ENCODE measurements at places on chromosomes 4 and X. TPM values are rescaled to one million over a fixed set of nuclear protein-coding genes. Genes with fewer than 3 reads are reported as not detected.

Gene RBM47
- total RNA-seq = 1.5 TPM

Gene HSFX3
- not detected for total RNA-seq

Gene ADGRL3
- total RNA-seq = not detected

Gene SETD7
- total RNA-seq = 50.8 TPM

Gene SLC10A6
- total RNA-seq = not detected

Gene RTL5
- total RNA-seq = 1.1 TPM

Gene LRP2BP
- 3.5 TPM for total RNA-seq

Gene TGIF2LX
- not detected for total RNA-seq

Gene BEND4
- 0.30 TPM for total RNA-seq

Gene CENPC
- total RNA-seq = 90.8 TPM

Gene MBNL3
- 14.0 TPM for total RNA-seq

Gene FGA
- not detected for total RNA-seq

Gene CACNA1F
- 0.69 TPM for total RNA-seq

Gene TEX11
- total RNA-seq = not detected

Gene SPANXN3
- not detected for total RNA-seq

Gene PPP1R2C
- total RNA-seq = 32.2 TPM

- DNase-seq = no peak
Measured at GRCh38 chr4:176611381-176611780, 181.3 kb downstream of the VEGFC start.

GRCh38 chr4:38993683-38994082, 38.5 kb downstream of the TMEM156 start:
- no peak for DNase-seq

- no peak for DNase-seq
Measured at GRCh38 chr4:151583157-151583914, 174.4 kb downstream of the FHIP1A start.

GRCh38 chr4:38985410-38986100, 46.7 kb downstream of the TMEM156 start:
- DNase-seq = no peak

DNA sequence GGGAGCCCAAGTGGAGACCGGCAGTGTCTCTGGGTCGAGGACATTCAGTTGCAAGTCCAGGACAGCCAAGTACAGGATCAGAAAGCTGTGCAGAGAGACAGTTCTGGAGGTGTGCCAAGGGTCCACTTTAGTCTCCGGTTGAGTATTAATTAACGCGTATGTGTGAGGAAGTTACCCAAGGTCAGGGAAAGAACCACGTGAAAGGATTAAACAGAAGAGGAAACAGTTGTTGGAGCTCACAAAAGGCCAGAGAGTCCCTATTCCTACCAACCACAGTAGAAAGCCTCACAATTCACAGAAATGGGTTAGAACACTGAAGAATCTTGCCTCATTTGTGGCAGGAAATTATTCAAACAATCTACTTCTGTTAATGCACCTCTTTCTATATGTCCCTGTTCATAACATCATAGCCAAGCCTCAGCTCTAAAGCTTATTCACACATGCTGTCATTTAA, 17.9 kb upstream of the NSUN7 start:
- peak; percentile 54 for DNase-seq

DNA sequence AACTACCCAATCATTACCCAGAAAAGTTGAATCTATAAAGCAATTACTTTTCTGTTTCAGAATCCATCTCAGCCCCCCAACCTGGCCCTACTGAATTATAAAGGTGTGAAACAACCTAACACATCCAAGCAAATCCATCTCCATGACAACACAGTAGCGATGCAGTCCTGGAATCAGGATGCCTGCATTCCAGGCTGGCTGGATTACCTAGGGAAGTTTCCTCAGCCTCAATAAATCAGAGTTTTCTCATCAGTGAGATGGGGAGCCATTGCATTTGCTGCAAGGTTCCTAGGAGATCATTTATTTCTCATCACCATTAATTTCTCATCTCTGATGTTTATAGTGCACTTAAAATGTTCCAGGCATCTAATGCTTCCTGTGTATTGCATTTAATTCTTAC, 46.0 kb downstream of the LNX1 start:
- no peak for DNase-seq

DNA sequence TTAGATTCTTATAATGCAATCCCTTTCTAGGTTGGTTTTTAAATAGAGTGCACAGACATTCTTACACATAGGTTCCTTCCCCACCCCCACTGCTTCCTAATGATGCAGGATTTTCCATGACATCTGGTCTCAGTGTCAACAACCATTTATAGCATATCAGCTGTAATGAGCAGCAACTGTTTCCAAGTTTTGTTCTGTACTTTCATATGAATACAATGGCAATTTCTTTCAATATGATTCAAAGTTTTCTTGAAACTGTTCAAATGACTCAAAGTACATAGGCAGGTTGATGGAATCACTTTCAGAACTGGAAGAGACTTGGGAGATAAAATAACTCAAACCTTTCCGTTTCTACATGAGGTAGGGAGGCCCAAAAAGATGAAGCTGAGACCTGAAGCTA, 220.7 kb downstream of the CAMK2D start:
- DNase-seq = no peak

GRCh38 chr4:41963105-41963504, 18.5 kb upstream of the DCAF4L1 start:
- DNase-seq = peak; percentile 57

DNA sequence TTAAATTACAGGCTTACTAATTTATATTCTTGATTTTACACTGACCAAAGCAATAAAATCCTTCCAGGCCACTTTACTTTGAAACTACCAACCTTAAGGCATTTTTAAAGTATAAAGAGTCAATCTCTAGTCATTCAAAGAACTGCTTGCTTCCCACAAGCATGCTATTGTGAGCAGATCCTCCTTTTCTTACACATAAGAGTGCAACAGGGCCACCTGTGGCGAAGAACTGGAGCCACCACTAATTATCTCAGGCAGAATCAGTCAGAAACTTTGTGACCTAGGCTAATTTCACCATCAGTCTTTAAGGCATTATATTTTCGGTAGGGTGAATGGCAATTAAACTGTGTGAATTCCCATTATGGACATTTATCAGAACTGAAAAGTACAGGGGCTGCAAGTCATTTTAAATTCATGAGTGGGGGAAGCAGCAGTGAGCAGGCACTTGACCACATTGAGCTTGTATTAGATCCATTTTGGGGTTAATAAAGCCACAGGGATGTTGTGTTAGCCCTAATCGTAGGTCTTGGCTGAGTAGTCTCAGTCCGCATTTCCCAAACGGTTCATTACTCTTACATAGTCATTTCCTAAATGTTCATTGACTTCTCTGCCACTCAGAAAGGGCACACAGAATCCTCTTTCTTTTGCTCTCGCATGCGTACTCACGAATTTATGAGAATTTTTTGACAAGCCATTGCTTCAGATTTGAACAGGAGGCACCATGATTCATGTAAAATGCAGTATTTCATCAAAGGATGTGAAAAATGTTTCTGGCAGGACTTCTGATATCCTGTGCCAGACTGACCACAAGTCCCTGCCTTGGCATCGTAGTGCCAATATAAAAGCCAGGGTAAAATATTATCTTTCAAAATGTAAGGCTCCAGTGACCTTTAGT, 39.8 kb downstream of the NPY2R start:
- DNase-seq = no peak

GRCh38 chrX:49838374-49838773, 9.3 kb downstream of the PAGE4 start:
- peak; percentile 7 for DNase-seq

GRCh38 chr4:183960962-183961541, 55.9 kb downstream of the STOX2 start:
- DNase-seq = no peak

- no peak for DNase-seq
Measured at GRCh38 chrX:122666601-122667000, 517.5 kb upstream of the GRIA3 start.

GRCh38 chrX:19661961-19662360, 146.7 kb upstream of the MAP3K15 start:
- DNase-seq = no peak

DNA sequence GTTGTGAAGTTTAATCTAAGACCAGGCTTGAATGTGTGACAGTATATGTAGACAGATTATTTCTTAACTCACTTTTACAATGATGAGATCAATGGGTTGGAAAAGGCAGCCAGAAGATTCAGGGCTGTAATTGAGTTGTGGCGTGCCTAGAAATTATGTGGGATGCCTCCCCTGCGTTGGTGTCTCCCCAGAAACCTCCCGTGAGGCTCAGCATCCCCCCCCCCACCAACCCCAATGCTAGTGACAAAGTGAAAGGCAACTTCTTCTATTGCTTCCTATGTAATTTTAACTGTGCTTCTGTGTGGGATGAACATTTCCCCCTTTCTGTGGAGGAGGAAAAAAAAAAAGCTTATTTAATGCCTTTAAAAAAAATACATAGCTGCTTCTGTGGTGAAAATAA, 297.9 kb downstream of the ARHGAP10 start:
- no peak for DNase-seq

GRCh38 chr4:2287594-2287915, 25.6 kb upstream of the MXD4 start:
- DNase-seq = no peak

GRCh38 chr4:125992891-125993290, 678.1 kb downstream of the FAT4 start:
- DNase-seq = no peak

GRCh38 chr4:41443340-41444079, 94.4 kb upstream of the LIMCH1 start:
- DNase-seq = no peak

- DNase-seq = no peak
Measured at GRCh38 chr4:37687681-37688080, 1.5 kb upstream of the RELL1 start.

- no peak for DNase-seq
Measured at GRCh38 chr4:150725957-150726523, 144.1 kb downstream of the MAB21L2 start.

DNA sequence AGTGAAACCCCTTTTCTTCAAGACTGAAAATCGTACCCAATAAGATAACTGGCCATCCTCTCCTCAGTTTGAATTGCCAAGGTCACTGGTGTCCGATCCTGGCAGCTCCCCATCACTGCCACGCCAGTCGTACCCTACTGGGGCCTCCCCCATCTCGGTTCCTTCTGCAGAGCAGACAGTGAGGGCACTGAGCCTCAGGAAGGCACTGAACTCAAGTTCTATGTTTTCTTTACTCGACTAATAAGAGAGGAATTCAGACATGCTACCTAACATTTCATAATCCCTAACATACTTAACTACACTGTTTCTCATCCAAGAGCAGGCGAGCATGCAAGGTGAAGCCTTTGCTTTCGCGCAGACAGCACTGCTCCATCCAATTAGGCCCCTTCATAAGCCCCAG, 23.4 kb downstream of the ZFYVE28 start:
- DNase-seq = no peak

DNA sequence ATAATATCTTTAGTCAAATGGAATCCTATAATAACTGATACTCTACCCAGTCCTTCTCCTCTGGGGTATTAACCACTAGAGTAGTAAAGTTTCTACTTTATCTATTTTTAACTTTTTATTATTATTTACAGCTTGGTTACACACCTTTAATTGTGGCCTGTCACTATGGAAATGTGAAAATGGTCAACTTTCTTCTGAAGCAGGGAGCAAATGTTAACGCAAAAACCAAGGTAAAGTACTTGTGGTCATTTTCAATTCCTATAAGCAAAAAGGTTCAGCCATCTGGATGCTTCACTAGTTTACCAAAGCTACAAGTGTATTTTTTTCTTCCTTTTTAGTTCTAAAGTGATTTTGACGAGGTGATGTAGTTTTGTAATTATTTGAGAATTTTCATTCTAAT, 238.8 kb downstream of the ANK2 start:
- no peak for DNase-seq

DNA sequence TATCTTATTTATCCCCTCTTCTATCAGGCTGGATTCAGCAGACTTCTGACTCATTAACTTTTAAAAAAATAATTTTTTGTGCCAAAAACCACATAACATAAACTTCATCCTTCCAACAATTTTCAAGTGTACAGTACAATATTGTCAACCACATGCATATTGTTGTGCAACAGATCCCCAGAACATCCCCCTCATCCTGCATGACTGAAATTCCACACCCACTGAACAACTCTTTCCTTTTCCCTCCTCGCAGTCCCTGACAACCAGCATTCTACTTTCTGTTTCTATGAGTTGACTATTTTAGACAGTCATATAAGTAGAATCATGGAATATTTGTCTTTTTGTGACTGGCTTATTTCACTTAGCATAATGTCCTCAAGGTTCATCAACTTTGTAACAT, 2.2 kb upstream of the MID2 start:
- no peak for DNase-seq

DNA sequence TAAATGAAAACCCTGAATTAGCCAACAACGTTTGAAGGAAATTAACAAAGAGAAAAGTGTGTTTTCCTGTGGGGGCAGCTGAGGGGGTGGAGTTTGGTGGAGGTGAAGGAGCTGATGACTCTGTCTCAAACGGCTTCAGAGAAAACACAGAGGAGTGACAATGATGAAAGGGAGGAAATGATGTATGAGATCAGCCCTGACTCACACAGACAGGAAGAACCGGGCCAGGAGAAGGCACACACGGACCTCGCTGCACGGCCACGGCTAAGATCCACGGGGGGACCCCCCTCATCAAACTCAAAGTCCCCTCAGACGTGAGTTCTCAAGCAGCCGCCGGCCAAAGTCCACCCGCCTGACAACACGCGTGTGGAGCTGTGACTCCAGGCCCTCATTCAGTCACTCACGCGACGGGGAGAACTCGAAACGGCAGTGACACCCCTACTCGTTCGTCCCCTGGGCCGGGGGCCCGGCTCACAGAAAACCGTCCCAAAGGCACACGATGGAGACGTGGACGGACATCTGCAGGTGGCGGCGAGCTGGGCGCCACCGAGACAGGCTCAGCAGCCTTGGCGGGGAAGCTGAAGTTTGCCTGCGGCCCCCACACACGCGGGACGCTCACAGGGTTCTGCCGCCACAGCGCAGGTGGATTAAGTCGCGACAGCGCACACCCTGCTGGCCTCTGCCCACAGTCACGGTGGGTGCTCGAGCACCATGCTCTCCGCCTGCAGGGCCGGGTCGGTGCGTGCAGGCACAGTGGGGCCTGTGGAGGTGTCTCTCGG, 28.8 kb downstream of the PPP2R3B start:
- DNase-seq = peak; percentile 72

- no peak for DNase-seq
Measured at GRCh38 chr4:152188801-152189200, 347.1 kb downstream of the FBXW7 start.

DNA sequence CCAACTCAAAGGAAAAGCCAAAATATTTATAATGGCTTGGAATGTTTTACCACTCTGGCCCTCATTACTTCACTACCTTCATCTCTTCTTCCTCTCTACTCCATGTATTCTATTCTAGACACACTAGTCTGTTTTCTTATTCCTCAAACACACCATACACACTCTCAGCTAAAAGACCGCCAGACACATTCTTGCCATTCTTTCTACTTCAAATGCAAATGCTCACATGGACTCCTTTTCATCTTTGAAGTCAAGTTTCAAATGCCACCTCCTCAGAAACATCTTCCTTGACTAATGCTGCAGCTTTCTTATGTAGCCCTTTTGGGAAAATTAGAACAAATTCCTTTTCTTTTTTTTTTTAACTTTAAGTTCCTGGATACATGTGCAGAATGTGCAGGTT, 412.9 kb upstream of the FMR1 start:
- DNase-seq = no peak

GRCh38 chr4:147034372-147034771, 88.7 kb upstream of the TTC29 start:
- DNase-seq = no peak

- DNase-seq = no peak
Measured at GRCh38 chr4:48109413-48110263, 24.4 kb downstream of the TXK start.

- no peak for DNase-seq
Measured at GRCh38 chrX:53031380-53031779, 17.2 kb upstream of the GPR173 start.

Data from CD4-positive, CD25-positive, alpha-beta regulatory T cell (primary cell).